ENCODE measurements at places on chromosomes 2 and 18.

DNA sequence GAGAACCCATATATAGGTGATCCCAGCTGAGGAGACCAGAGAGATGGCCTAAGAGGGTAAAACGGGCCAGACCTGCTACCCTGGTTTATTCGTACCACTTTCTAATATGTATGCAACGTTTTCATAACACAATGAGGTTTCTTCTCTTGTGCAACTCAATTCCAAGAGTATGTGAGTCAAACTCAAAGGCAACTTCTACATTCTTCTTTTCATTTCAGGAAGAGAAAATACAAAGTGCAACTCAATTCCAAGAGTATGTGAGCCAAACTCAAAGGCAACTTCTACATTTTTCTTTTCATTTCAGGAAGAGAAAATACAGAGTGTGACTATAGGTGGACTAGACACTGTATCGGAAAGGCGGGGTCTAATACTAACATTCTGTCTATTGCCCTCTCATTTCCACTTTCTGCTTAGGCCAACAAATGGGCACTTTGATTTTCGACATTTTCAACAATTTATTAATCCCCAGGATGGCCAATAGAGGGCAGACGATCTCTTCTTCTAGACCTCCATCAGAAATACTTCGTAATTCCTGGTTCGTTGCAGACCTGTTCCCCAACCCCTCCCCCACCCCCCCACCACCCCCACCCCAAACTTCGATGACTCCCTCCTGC lies 3.7 kb upstream of the CRIM1 start:
- DNase-seq = no peak

DNA sequence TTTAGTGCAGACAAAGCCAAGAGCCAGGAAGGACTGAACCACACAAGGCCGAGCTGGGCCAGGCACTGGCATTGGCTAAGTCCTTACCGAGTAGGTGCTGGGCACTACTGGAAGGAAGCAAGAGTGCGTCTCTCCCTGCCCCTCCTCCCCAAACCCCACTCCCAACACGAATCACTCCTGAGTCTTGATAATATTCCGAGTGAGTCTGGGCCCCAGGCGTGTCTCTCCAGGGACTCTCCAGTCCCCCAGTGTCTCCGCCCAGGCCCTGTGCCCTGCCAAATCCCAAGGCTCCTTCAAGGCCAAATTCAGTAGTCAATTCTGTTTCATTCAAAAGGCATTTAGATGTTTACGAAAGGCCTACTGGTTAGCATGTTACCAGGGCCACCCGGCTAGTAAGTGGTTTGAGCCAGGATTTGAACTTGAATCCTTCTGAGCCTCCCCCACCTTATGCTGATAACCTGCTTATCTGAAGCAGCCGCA lies 82.8 kb downstream of the GLI2 start:
- no peak for DNase-seq

DNA sequence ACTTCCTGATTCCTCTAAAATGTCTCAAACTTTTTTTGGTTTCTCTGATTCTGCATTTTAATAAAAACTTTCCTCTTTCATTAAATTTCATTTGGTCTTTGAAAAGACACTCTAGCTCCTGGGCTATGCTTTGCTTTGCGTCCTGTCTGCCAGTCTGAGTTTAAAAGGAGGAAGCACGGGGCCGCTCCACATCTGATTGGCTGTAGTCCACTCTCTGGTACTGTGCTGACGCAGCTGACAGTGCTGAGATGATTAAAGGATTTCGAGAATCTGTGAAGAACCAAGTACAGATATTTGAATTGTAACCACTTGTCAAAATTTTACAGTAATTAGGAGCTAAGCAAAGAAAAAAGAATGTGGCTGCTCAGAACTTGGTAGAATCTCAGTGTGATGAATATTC lies 199.6 kb upstream of the HNMT start:
- no peak for DNase-seq

DNA sequence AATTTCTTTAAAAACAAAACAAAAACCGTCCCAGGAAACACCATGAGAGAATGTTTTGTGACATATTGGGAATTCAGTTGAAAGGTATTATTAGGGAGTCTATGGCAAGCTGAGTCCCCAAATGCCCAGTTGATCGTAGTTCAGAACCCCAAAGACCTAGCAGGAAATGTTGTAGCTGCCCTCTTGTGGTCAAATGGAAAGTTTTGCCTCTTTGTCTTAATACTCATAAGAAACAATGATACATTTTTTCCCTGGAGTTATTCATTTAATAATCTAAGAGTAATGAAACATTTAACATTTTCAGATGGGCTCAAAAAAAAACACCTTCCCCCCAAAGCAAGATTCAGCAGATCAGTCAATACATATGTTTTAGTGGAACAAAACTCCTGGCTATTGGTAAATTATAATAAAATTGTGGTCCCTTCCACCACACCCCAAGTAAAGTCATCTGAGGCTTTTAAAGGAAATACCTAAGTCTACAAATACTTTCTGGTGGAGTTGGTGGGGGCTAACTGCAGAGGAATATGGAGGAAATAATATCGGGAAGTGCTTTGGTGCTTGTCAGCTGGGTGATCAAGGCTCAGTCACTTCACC lies 37.8 kb upstream of the EFEMP1 start:
- DNase-seq = no peak

- no peak for DNase-seq
Observed at GRCh38 chr2:144067506-144067905, 452.4 kb downstream of the ZEB2 start.

Measured in ascending aorta (tissue), 2 donors.